ENCODE measurements at places on chromosomes 7 and 10.

- no peak for DNase-seq
These were observed 456.2 kb downstream of the DNAJB6 start for GRCh38 chr7:157793087-157793353.

DNA sequence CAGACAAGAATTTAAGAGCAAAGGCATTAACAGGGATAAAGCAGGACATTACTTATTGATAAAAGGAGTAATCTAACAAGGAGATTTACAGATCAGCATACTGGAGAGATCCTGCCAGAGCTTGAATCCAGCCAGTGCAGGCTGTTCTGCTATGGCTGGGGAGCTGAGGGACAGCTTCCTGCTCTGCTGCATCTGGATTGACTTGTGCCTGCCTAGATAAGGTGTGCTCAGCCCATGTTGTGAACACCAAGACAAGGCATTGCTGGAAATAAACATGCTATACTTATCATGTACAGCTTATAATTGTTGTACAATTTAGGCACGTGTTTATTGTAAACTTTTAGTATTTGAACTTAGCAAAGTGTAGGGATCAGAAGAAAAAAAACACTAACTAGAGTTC, 71.7 kb downstream of the HIF1AN start:
- DNase-seq = no peak

DNA sequence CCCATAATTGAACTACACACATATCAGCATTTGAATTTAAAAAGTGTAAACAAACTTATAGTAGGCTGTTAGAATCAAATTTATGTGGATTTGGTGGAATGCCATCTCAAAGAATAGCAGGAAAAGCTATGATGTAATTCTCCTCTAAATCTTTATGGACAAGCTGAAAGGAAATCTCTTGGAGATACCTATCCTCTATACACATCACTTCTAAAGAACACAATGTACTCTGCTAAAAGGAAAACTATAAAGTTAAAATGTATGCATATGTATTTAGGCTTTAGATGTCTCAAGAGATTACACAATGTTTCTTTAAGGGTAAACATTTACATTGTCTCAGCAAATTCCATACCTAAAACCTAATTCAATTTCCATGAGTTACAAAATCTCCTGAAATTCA, 323.3 kb downstream of the CRPPA start:
- DNase-seq = no peak

DNA sequence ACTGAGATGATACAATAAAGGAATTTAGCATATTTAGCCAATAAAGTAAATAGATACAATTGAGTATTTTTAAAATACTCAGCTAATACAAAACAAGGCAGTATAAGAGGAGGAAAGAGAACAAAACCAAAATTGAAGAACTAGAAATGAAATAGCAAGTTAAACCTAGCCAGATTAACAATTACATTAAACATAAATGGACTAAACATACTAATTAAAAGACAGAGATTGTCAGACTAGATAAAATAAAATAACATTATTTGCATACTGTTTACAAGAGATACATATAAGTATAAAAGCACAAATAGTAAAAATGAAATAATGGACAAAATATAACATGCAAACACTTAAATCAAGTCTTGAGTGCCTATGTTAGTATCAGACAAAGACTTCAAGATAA, 517.7 kb upstream of the PHF14 start:
- DNase-seq = no peak

- DNase-seq = no peak
These were observed 167.6 kb downstream of the LRMDA start for GRCh38 chr10:75598998-75599397.

- DNase-seq = no peak
These were observed 67.1 kb upstream of the DUSP5 start for GRCh38 chr10:110430340-110431273.

DNA sequence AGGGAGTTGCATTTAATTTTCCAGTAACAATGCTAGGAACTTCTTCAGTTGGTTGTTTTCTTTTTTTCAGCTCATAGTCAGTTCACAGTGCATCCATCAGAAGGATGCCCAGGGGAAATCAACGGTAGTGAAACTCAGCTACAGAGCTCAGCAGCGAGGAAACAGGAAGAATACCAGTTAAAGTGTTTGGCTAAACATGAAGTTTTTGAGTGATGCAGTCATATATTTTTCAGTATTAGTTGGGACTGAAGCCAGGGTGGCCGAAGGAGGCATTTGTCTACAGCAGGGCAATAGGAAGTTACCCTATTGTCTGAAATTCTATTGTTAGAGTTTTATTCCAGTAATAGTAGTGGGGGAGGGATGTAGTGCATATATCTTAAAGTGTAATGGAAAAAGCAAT, 45.3 kb upstream of the MALRD1 start:
- no peak for DNase-seq

DNA sequence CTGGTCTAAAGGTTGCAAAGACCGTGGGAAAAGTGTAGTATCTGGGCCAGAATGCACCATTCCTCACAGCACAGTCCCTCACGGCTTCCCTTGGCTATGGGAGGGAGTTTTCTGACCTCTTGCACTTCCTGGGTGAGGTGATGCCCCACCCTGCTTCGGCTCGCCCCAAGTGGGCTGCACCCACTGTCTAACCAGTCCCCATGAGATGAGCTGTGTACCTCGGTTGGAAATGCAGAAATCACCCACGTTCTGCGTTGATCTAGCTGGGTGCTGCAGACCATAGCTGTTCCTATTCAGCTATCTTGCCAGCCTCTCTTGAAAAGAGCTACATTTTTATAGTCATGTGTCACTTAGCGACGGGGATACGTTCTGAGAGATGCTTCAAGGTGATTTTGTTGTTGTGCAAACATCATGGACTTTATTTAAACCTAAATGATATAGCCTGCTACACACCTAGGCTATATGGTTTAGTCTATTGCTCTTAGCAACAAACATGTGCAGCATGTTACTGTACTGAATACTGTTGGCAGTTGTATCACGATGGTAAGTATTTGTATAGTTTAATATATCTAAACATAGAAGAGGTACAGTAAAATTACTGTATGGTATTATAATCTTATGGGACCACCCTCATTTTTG, 120.0 kb downstream of the PPP1R9A start:
- DNase-seq = no peak

- no peak for DNase-seq
These were observed 87.8 kb downstream of the LCOR start for GRCh38 chr10:96919785-96920430.

GRCh38 chr7:44050121-44050914, 5.8 kb downstream of the DBNL start:
- DNase-seq = no peak

- no peak for DNase-seq
These were observed 94.1 kb downstream of the PIP4K2A start for GRCh38 chr10:22620140-22620857.

Data from GM18507 (cell line).